WERI-Rb-1 (cell line): ENCODE measurements at places on chromosomes 6 and 20.

DNA sequence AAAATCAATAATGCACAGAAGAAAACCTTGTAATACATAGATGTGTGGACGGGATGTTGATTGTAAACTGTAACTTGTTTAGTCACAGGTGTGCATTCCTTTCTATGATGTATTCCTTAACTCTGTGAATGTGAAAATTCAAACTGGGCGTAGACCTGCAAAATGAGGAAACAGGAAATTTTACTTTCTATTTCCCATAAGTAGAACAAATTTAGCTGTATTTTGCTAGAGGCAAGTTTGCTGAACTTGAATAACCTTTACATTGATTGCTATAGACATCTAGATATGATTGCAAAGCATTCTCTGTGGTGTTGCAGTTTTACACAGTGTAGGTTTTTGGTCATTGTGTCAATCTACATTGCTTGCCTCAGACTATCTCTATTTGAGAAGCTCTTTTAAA lies 368.4 kb upstream of the MAN1A1 start:
- no peak for DNase-seq

DNA sequence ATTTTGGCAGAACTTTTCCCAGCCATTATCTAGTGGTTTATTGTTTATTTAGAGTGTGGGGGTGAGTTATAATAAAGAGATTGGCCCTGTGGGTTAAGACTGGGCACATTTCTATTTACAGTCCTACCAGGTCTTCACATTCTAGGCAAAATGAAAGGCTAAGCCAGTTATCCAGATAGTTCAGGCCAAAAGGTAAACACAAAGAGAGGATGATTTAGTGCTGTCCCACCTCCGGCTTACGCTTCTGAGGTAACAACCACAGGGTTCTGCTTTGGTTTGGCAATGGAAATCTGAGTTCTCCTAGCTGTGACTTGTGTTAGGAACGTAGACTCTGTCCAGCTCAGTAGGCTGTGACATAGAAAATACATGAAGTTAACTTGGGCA lies 50.3 kb upstream of the PTPRK start:
- no peak for DNase-seq

DNA sequence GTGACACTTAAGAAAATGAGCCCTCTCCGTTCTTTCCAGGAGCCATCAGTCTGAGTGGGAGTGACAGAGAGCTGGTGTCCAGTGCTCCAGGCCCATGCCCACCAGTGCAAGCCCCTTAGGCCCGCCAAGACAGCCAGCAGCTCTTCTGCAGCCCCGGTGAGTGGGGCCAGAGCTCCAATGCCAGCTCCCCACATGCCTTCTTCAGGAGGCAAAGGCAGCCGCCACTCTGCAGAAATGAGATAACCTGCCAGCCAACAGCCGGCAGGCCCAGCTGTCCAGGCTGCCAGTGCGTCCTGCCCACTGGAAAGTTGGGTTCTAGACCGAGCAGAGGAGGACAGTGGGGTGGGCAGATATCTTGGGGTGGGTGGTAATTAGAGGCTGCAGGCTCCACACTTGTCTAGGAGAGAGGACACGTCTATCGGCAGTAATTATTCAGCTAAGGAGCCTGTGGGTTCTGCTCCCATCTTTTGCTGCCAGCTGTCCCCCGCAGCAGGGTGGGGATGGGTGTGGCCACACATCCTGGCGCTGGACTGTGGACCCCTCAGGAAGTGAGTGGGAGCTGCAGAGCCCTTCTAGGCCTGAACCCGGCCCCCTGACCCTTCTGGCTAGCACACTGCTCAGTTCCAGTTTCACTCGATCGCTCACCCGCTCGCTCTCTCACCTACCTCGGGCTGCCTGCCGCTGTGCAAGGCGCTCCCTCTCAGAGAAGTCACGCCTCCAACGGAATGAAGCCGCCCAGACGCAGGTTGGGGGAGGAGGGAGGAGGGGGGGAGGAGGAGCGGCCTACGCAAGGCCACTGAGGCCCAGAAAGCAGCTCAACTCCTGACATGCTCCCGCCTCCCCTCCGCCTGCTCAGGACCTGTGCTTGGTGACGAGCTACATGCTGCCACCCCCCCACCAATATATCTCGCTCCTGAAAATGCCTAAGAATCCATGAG lies 3.6 kb downstream of the GRM4 start:
- peak; percentile 97 for DNase-seq

DNA sequence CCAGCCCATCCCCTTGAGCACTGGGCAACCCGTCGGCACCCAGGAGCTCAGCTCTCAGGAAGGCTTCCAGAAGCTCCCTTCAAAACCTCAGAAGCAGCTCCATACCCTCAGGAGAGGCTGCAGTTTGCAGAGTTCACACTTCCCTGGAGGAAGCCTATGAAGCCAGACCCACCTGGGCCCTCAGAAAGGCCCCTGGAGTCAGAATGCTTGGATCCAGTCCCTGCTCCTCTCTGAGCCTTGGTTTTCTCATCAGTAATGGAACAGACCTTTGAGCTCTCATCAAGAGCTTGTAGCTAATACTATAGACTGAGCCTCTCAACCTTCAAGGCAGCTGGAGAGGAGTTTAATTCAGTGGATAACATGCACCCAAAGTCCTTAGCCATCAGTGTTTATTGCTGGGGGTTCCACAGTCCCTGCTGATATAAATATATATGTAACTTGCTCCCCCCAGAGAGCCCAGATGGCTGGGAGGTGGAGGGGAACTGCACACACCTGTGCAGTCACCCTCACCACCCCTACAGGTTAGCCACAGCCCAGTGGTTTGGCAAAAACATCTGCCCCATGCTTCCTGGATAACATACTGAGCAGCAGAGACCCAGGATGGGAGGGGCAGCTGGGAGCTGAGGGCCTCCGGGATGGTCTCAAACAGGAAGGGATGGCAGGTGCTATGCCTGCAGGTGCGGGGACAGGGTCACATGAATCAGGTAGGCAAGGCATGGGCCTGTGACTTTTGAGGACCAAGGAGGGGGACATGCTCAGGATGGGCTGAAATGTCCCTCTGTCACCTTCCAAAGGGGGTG lies 120.1 kb downstream of the SNX5 start:
- no peak for DNase-seq

DNA sequence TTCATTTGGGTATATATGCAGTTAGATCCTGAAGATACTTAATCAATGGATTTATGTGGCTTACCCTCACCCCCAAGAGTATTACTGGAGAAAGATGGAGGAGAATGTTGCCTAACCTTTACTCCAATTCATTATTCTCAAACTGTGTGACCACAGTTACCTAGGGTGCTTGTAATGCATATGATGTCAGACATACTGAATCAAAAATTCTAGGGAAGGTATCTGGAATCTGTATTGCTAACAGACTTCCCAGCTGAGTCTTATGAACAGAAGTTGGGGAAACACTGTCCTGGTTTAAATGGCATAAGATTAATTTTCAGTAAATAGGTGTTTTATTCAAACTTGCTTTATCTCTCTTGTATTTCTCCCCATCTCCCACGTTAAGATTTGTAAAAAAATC lies 83.9 kb downstream of the PKIB start:
- no peak for DNase-seq

GRCh38 chr20:51648571-51648947 lies 106.0 kb upstream of the NFATC2 start:
- DNase-seq, result no peak

- no peak for DNase-seq
Measured at GRCh38 chr6:62980093-62980492, 231.2 kb upstream of the FKBP1C start.

- DNase-seq, result no peak
Measured at GRCh38 chr6:300494-301198, 8.4 kb downstream of the DUSP22 start.

DNA sequence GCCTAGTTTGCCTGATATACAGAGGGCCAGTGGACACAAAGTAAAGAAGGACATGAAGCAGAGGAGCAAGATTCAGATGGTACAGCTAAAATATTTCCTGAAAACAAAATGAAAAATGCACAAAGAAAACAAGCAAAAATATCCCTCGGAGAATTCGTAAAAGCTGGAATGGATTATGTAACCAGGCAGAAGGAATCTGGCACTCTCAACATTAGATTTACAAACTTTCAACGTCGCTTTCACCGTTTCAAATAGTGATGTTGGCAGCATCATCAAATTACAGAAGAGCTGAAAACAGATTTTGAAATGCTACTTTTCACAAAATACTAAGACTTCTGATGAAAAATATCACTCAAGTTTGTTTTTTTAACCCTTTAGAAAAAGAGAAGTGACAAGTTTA lies 11.7 kb downstream of the SMLR1 start:
- DNase-seq, result no peak

- no peak for DNase-seq
Measured at GRCh38 chr6:111989743-111990142, 64.2 kb upstream of the CCN6 start.
